ENCODE measurements at places on chromosomes 1 and 21. TPM values are rescaled to one million over a fixed set of nuclear protein-coding genes. Genes with fewer than 3 reads are reported as not detected.

DNA sequence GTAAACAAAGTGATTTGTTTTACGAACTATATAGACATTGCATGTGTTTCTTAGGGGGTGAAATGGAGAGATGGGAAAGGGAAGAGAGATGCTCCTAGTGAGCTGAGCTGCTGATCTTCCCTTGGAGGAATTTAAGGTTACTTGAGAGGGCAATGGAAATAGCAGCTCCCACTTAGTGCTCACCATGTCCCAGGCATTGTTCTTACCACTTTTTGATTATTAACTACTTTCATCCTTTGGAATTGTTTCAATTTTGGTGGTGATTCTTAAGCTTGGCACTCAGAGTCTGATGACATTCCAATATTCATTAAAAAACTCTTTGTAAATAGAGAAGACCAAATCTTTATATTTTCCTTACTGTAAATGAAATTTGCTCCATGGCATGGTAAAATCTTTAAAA lies 124.9 kb downstream of the ITSN1 start:
- no peak for DNase-seq
- H3K4me3 ChIP-seq = no peak overlapping the region
- H3K27me3 ChIP-seq = no peaks in the 10 kb centered on the region
- H3K36me3 ChIP-seq = no peaks in the 10 kb centered on the region

GRCh38 chr1:221559911-221560310 lies 182.0 kb downstream of the DUSP10 start:
- no peak for DNase-seq
- no peak overlapping the region for H3K4me3 ChIP-seq
- H3K36me3 ChIP-seq = no peaks in the 10 kb centered on the region
- no peaks in the 10 kb centered on the region for H3K4me1 ChIP-seq
- no peak overlapping the region for H3K27ac ChIP-seq

DNA sequence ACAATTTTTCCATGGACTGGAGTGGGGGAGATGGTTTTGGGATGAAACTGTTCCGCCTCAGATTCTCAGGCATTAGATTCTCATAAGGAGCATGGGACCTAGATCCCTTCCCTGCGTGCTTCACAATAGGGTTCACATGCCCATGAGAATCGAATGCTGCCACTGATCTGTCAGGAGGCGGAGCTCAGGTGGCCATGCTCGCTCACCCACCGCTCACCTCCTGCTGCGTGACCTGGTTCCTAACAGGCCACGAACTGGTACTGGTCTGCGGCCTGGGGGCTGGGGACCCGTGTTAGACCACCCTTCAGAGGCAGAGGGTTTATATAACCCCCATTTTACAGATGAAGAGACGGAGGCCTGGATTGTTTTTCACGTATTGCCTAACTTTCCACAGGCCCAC lies 16.3 kb upstream of the SRSF4 start:
- H3K4me1 ChIP-seq = peaks cover 3% of the 10 kb centered on the region
- no peak overlapping the region for H3K27ac ChIP-seq
- DNase-seq = no peak

Gene MYBPHL
- total RNA-seq = not detected

Gene GLIS1
- total RNA-seq = not detected

DNA sequence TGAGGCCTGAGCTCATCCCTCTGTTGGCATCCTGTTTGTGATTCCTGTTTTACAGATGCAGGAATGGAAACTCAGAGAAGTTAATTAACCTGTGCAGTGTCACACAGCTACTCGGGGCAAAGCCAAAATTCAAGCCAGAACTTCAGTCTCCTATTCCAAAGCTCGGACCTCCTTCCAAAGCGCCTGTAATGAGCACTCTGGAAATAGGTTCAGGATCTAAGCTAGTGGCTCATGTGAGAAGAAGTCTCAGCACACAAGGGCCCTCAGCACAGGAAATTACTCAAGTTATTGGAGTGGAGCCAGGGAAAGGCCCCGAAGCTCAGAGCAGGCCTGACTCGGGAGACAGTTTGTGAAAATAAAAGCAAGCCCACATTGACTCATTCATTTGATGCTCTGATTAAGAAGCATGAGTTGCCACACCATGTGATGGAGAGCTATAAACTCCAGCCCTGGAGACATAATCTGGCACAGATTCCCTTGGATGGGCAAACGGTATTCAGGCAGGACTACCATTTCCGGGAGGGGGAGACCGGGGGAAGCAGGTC lies 50.6 kb upstream of the LYST start:
- peak; percentile 67 for DNase-seq
- no peaks in the 10 kb centered on the region for H3K36me3 ChIP-seq
- H3K4me1 ChIP-seq = peaks cover 3% of the 10 kb centered on the region

- no peak for DNase-seq
- H3K36me3 ChIP-seq = no peaks in the 10 kb centered on the region
- peaks cover 12% of the 10 kb centered on the region for H3K4me1 ChIP-seq
- peak overlapping the region; percentile 13 for H3K27ac ChIP-seq
Measured at GRCh38 chr1:161304927-161305866, 4.6 kb downstream of the MPZ start.

DNA sequence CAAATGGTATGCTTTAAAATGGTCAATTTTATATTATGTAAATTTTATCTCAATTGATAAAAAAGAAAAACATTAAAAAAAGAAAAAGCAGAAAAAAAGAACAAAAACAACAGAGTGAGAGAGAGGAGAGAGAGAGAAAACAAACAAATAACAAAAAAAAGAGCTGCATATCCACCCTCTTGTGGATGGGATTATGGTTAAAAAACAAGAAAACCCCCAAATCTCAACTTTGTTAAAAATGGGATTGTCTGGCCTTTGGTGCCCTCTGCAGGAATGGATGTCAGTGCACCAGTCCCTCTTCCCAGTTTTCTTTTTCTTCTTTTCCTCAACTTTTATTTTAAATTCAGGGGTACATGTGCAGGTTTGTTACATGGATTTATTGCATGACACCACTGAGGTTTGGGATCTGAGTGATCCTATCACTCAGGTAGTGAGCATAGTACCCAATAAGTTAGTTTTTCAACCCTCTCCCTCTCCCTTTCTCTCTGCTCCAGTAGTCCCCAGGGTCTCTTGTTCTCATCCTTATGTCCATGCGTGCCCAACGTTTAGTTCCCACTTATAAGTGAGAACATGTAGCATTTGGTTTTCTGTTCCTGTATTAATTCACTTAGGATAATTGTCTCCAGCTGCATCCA lies 28.1 kb downstream of the RNF187 start:
- DNase-seq = no peak
- H3K27me3 ChIP-seq = no peaks in the 10 kb centered on the region
- H3K4me1 ChIP-seq = no peaks in the 10 kb centered on the region
- H3K4me3 ChIP-seq = no peak overlapping the region
- H3K27ac ChIP-seq = no peak overlapping the region

- no peaks in the 10 kb centered on the region for H3K36me3 ChIP-seq
- H3K27me3 ChIP-seq = no peaks in the 10 kb centered on the region
- no peak overlapping the region for H3K4me3 ChIP-seq
- H3K4me1 ChIP-seq = no peaks in the 10 kb centered on the region
- DNase-seq = no peak
Measured at GRCh38 chr1:30126848-30127247, 596.5 kb downstream of the MATN1 start.

Gene BMP8A
- not detected for total RNA-seq

GRCh38 chr1:65319141-65319540 lies 9.8 kb downstream of the DNAJC6 start:
- H3K4me3 ChIP-seq = no peak overlapping the region
- H3K27ac ChIP-seq = no peak overlapping the region
- H3K4me1 ChIP-seq = no peaks in the 10 kb centered on the region
- DNase-seq = no peak
- no peaks in the 10 kb centered on the region for H3K36me3 ChIP-seq

- no peak for DNase-seq
- no peaks in the 10 kb centered on the region for H3K36me3 ChIP-seq
- H3K4me3 ChIP-seq = no peak overlapping the region
- no peak overlapping the region for H3K27ac ChIP-seq
- no peaks in the 10 kb centered on the region for H3K27me3 ChIP-seq
Measured at GRCh38 chr1:204703826-204704612, 18.5 kb upstream of the LRRN2 start.

Gene IBA57
- total RNA-seq = 6.9 TPM

DNA sequence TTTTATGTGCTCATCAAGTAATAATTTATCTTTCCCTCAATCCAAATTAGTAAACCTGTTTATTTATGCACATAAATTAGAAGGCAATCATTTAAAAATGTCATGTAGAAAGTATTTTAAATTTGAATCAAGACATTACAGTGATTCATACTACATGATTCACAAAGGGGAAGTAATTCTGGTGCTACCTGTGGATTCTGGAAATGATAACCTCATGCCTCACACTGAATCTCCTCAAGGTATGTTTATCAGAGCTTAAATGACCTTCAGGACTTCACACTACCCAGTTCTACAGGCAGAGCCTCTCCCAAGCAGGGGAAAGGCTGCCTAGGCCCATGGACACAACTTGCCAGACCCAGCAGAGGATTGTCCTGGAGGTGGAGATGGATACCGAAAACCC lies 25.2 kb upstream of the TDRD10 start:
- no peaks in the 10 kb centered on the region for H3K27me3 ChIP-seq
- no peaks in the 10 kb centered on the region for H3K36me3 ChIP-seq
- no peak for DNase-seq

Gene AIM2
- total RNA-seq = 8.9 TPM

GRCh38 chr1:8987881-8988617 lies 38.2 kb downstream of the SLC2A7 start:
- no peaks in the 10 kb centered on the region for H3K36me3 ChIP-seq
- DNase-seq = no peak
- H3K27me3 ChIP-seq = no peaks in the 10 kb centered on the region

DNA sequence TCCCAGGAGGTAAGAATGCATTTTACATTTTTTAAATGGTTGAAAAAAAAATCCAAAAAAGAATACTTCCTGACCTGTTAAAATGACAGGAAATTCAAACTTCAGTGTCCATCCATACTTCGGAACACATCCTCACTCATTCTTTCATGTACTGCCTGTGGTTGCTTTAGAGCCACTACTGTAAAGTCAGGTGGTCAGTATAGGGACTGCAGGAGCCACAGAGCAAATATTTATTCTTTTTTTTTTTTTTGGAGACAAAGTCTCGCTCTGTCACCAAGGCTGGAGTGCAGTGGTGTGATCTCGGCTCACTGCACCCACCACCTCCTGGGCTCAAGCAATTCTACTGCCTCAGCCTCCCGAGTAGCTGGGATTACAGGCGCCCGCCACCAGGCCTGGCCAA lies 124.7 kb downstream of the CLIC6 start:
- no peaks in the 10 kb centered on the region for H3K4me1 ChIP-seq
- no peaks in the 10 kb centered on the region for H3K36me3 ChIP-seq
- no peak overlapping the region for H3K4me3 ChIP-seq
- H3K27me3 ChIP-seq = no peaks in the 10 kb centered on the region
- DNase-seq = no peak

DNA sequence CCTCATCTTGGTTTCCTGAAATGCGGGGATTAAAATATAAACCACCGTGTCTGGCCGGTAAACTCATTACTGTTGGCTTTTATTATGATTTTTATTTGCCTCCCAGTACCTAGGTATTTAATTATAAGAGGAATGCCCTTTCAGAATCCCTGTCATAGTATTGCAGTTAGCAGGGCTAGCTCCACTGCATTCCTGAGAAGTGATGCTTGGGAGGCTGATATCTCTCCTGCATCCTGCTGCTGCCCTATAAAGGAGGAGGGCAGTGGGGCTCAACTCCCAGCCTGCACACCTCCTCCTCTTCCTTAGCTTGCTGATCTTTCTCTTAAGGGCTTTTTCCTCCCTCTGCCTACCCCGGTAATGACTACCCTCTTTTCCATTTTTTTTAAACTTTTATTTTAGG lies 19.9 kb upstream of the DISC1 start:
- H3K4me3 ChIP-seq = no peak overlapping the region
- peaks cover 6% of the 10 kb centered on the region for H3K4me1 ChIP-seq
- no peak overlapping the region for H3K27ac ChIP-seq
- peaks cover 1% of the 10 kb centered on the region for H3K27me3 ChIP-seq

- no peak overlapping the region for H3K27ac ChIP-seq
- peaks cover 12% of the 10 kb centered on the region for H3K27me3 ChIP-seq
- no peak for DNase-seq
- no peak overlapping the region for H3K4me3 ChIP-seq
- no peaks in the 10 kb centered on the region for H3K36me3 ChIP-seq
Measured at GRCh38 chr1:226549094-226549936, 751 bp downstream of the STUM start.

DNA sequence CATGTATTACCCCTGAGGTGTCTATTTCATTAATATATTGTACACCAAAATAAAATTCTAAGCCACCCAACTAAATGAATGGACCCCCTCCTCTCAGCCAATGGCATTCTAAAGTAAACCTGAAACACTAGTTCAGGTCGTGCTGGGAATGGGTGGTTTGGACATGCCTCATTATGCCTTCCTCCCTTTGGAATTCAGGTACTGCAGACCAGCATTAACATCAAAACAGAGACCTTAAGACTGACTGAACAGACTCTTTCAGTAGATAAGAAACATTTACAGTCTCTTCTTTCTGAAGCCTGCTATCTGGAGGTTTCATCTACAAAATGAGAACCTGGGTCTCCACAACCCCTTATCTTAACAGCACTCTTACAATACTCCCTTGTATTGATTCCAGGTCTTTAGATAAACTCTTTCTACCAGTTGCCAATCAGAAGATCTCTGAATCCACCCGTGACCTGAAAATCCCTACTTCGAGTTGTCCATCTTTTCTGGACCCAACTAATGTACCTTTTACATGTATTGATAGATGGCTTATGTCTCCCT lies 93.6 kb downstream of the PKN2 start:
- H3K4me1 ChIP-seq = no peaks in the 10 kb centered on the region
- DNase-seq = no peak
- no peaks in the 10 kb centered on the region for H3K27me3 ChIP-seq
- peaks cover 8% of the 10 kb centered on the region for H3K36me3 ChIP-seq
- no peak overlapping the region for H3K4me3 ChIP-seq
- H3K27ac ChIP-seq = no peak overlapping the region

DNA sequence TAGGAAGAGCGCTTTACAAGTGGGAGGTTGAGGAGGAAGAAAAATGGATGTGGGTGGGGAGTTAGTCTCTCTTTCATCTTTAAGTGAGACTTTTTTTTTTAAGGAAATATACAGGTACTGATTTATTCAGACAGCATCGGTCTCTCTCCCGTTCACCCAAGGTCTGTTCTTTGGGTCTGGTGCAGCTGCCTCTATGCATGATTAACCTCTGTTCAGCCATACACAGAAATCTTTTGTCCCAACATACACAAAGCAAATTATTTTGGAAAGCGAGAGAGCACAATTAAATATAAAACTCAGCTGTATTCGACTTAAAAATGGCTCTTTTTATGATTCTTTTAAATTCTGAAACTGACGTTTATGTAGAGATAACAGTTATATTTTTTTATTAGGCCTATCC lies 11.0 kb downstream of the PROX1 start:
- no peaks in the 10 kb centered on the region for H3K36me3 ChIP-seq
- no peak for DNase-seq
- no peak overlapping the region for H3K27ac ChIP-seq
- no peak overlapping the region for H3K4me3 ChIP-seq
- no peaks in the 10 kb centered on the region for H3K27me3 ChIP-seq

Gene TLR5
- 0.56 TPM for total RNA-seq

All from GM12878 (cell line).